Left forelimb (tissue), 1 donor: ENCODE measurements at places on chromosomes 12 and 14.

- no peak for DNase-seq
Measured at GRCh38 chr12:100953677-100954076, 159.1 kb downstream of the ANO4 start.

DNA sequence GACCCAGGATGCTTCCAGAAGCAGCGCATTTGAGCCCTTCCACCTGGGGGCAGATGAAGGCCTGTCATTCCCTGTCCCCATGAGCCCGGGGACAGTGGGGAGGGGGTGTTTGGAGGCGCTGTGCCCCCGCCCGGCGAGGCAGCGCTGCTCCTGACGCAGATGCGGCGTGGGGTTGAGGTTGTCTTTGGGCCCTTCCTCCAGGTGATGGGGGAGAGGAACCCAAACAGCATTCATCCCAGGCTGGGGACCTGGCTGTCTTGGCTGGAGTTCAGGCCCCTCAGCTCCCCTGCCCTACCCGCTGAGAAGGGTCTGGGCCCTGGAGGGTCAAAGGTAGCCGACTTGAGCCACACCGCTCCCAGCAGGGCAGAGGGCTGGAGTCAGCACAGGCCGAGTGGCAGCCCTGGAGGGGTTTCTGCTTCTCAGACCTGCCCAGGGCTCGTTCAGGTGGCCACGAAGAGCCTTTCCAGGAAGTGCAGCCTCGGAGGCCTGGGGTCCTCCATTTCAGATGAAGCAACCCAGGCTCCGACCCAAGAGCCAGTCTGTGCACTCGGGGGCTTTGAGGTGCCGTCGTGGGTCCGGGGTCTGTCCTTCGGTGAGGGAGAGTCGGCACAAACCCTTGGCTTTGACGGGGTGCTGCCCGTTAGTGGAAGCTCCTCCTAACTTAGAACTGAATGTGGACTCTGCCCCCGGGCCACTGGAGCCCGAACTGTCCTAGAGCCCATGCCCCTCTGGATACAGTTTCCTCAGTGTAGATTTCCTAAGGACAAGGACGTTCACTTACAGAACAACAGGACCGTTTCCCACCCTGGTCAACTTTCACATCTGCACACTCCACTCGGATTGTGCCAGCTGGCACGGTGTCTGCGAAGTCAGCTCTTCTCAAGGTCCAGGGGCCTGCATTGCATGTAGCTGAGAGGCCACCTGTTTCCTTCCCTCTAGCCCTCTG lies 16.1 kb downstream of the ACADS start:
- no peak for DNase-seq

DNA sequence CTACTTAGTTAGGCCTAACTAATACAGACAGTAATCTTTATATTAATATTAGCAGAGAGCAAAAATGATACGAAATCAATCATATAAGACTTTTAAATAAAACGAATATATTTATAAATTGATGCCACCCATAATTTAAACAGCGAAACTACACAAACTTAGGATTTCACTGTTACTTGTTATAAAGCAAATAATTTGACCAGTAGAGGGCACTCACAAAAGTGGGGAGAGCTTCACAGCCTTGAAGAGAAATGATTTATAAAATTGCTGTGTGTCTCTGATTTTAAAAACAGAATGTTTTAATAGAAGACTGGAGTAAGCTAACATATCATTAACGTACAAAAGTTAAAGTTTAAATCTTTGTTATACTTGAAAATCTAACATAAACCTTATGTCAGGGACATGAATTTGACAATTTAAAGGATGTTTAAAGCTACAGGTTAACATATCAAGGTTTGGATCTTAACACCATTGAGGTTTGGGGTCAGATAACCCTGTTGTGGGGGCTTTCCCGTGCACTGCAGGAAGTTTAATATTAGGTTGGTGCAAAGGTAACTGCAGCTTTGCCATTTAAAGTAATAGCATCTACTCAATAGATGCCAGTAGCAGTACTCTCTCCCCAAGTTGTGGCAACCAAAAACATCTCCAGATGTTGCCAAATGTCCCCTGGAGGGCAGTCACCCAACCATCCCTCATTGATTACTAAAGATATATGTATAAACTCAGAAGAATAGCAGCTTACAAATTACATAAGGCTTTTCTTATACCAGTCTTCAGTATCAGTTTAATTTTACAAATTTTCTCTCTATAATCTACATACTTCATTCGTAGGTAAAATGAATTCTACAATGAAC lies 9.3 kb downstream of the KRAS start:
- no peak for DNase-seq

DNA sequence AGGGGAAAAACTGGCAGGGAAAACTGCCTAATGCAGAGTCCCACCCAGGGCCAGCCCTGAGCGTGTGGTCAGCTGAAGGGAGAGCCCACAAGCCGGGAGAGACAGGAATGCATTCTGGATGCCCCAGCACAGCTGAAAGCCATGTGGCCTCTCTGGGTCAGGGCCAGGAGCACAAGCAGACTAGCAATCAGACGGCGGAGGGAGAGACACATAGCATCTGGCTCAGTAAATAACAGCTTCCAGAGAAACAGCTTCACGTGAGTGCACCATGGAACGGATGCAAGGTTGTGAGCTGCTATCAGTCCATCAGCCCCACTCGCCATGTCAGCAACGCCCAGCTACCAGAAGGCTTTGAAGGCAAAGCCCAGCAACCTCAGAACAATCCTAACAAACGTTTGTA lies 28.2 kb upstream of the TMEM106C start:
- peak; percentile 86 for DNase-seq

GRCh38 chr14:31988244-31988643 lies 88.9 kb upstream of the ARHGAP5 start:
- DNase-seq = no peak

- DNase-seq = peak; percentile 80
Measured at GRCh38 chr14:75430526-75430925, 2.7 kb downstream of the JDP2 start.

DNA sequence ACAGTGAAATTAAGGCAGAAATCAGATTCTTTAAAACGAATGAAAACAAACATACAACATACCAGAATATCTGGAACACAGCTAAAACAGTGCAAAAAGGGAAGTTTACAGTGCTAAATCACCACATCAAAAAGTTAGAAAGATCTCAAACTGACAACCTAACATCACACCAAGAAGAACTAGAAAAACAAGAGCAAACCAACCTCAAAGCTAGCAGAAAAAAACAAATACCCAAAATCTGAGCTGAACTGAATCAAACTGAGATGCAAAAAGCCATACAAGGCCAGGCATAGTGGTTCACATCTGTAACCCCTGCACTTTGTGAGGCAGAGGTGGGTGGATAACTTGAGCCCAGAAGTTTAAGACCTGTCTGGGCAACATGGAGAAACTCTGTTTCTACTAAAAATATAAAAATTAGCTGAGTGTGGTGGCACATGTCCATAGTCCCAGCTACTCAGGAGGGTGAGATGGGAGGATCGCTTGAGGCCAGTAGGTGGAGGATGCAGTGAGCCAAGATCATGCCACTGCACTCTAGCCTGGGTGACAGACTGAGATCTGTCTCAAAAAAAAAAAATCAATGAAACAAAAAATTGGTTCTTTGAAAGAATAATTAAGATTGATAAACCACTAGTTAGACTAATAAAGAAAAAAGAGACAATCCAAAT lies 33.2 kb upstream of the LDHB start:
- DNase-seq = no peak

DNA sequence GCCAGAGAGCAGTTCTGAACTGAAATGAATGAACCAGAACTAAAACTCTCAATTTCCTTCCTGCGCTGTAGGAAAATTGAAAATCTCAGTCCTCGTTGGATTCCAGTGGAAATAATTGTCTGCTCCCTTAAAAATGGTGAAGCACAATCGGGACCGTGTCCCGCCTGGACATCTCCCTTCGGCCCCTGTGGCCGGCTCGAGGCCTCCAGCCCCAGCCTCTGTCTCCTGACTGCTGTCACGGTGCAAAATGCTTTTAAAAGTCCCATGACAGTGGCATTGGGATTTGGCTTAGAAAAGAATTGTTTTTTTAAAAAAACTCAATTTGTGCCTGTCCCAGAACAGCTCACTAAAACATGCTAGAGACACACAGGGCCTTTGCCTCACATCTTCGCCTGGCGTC lies 142.5 kb downstream of the ZNF664 start:
- DNase-seq = no peak

- no peak for DNase-seq
Measured at GRCh38 chr14:90429236-90429635, 32.4 kb downstream of the CALM1 start.

DNA sequence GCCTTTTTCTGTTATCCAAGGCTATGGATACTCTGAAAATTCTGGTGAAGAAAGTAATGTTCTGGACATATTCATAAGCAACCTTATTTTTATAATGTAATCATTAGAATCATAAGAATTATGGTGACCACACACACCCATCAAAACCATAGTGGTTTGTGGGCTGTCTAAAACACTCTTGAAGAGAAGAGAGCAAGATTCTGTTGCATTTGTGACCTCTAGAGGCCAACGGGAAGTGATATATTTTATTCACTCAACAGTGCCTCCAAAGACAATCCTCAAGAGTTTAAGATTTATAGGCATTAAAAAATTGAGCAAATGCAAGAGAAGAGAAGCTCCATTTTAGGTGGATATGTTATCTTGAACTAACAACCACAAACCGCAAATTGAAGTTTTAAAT lies 68.5 kb upstream of the LGR5 start:
- no peak for DNase-seq

DNA sequence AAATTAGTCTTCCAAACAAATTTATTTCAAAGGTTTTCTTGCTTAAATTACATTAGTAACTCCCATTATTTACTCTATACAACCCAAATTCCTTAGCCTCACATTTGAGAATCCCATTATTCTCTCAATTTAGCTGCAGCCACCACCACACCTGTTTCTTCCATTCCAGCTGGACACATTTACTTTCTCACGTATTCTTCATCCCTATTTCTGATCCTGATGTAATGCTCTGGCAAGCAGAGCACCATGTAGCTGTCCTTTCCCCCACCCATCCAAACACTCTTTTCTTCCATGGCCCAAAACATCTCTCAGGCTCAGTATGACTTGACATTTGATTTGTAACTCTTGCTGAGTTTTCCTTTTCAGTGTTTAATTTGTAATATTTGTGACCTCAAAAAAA lies 240.2 kb upstream of the CLEC14A start:
- DNase-seq = no peak

DNA sequence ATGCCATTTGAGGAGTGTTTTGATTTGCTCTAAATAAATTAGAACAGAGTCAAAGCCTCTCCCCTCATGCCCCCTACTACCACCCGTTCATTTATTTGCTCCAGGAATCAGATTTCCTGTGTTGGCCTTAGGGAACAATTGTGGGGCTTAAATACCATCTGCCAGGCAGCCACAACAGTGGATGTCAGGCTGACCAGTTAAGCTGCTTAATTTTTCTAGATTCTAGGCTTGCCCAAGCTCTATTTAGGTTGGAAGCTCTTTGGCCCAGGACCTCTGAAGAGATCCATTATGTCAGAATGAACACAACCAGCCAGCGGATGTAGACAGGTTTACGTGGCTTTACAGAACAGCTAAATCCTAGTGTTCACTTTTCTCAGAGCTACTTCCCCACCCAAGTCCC lies 1.0 kb upstream of the TIMELESS start:
- no peak for DNase-seq

DNA sequence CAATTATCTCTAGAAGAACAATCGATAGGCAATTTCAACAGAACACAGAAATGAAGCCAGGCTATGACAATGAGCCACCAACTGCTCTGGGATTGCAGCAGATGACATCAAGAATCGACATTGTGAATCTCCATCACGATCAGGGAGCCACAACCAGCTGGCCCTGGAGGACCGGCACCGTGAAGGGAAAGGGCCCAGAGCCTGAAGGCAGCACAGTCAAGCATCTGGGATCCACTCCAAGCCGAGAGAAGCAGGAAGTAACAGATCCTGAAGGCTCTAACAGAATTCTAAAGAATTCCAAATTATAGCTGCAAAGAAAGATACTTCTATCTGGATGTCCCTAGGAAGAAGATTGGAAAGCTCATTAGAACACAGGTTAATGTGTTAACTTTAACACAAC lies 61.0 kb downstream of the LRRC74A start:
- DNase-seq = no peak

DNA sequence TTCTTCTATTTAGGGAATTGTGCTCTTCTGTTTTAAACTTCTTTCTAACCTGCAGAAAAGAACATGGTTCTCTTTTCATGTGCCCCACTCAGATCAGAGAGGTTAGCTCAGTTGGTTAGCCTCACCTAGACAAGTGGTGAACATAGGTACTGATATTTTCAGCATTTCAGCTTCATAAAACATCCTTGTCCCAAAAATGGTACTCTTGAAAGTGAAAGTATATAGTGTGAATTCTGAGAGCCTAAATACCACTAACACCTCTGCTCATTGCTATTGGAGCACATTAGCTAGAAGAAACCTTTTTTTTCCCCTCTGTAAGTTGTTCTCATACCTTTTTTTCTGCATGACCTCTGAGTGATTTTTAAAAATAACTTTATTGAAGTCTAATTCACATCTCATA lies 17.6 kb downstream of the UBE3B start:
- DNase-seq = no peak

DNA sequence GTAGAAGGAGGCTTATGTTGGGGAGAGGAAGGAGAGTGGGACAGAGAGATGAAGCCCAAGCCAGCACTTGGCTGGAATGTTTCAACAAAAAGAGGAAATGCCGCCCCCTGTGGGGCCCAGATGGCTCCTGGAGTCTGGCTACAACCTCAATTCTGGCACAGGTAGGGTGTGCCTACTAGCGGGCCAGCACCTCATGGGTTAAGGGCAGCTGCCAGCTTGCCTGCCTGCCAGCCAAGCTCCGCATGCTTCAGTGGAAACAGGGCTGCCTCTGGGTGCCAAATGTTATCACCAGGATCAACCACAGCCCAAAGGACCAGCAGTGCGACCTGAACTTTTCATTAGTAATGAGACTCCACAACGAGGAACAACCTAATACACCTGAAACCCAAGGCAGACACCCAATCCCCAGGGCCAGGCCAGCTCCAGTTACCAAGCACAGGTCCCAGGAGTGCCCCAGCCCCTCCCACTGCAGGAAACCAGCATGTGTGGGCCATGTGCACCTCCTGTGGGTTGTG lies 11.3 kb downstream of the RAB15 start:
- DNase-seq = no peak

DNA sequence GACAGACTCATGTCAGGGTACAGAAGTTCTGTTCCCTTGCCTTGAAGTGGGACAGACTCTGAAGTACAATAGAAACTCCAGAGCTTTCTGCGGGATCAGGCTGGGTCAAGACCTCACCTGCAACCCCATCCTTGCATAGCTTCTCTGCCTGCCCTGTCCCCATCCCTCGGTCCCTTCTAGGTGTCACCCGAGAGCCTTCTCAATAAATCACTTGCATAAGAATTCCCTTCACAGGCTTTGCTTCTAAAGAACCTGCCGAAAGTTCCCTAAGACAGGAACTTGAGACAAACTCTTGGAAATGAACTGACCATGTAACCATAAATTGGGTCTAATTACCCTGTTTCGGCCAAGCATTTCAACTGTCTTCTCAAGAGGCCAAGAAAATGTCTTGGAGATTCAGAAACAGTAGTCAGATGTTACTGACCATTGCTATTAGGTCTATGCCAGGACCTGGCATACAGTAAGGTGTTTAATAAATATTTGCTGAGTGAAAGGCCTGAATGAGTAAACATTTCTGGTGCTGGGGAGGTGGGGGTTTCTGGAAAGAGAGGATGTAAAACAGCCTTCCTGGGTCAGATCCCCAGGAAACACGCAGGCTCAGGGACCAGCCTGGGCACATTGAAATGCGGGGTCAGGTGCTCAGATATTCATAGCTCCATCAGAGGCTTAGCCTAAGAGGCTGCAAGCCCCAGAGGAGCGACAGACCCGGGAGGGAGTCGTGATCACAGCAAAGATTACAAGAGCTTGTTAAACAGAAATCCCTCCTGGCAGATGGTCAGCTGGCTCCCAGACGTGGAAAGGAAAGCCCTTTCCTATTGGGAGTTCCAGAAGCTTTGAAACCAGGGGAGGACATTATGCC lies 226.2 kb upstream of the LHX5 start:
- no peak for DNase-seq
